ENCODE measurements at places on chromosomes 16 and 17.
A peak's percentile ranks its signal among the peaks of the same experiment; 100 is the strongest.

DNA sequence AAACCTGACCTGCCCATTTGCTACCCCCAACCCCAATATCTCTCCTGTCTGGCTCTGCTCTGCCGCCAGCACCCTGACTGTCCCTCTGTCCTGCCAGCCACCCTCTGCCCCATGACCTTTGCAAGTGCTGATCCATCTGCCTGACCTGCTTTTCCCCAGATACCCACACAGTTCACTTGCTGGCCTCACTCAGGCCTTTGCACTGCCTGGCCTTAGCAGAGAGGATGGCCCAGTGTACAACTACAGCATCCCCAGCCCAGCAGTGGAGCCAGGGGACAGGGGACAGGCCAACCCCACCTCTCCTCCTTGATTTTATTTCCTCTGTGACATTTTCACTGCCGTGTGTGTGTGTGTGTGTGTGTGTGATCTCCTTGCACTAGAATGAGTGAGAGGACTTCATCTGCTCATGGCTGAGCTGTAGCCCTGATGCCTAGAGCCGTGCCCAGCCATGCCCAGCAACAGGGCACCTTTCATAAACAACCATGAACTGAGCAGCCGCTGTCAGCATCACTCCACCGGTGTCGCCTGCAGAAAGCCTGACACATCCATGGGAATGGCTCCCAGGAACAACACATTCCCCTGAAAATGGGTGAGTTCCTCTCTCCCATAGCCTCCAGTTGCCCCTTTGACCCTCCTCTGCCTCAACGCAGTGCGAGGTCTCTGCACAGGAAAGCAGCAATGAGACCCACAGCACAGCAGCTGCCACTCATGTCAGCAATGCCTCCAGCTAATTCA, 36.0 kb upstream of the RBFOX3 start:
- DNase-seq: no peak

GRCh38 chr17:50180111-50180510, 14.3 kb downstream of the SGCA start:
- no peak for DNase-seq

DNA sequence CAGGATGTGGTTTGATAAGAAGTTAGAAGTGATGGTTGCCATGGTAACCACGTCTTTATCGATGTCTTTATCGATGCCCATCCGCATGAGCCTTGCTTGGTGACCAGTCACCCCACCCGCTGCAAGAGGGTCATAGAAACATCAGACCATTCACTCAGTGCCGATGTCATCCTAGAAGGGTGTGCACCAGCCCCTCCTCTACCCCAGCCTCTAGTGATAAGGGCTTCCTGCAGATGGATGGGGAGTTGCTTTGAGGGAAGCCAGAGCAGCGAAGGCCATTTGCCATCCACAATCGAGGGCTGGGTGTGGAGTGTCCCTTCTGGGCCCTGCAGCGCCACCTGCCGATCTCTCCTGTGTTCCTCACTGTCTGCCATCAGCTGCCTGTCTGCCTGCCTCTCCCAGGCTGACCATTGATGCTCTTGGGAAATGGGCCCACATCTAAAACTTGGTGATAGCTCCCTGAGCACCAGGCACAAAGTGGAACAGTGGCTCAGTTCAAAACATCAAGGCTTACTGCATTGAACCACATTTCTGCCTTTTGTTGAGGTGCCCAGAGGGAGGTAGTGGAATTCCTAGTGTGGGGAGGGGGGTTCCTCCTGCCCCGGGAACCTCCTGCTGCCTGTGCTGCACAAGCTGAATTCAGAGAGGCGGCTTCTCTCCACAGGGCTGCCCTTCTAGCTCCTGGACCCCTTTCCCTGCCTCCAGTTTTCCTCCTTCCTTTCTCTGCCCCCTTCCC, 8.9 kb downstream of the CALB2 start:
- no peak for DNase-seq

DNA sequence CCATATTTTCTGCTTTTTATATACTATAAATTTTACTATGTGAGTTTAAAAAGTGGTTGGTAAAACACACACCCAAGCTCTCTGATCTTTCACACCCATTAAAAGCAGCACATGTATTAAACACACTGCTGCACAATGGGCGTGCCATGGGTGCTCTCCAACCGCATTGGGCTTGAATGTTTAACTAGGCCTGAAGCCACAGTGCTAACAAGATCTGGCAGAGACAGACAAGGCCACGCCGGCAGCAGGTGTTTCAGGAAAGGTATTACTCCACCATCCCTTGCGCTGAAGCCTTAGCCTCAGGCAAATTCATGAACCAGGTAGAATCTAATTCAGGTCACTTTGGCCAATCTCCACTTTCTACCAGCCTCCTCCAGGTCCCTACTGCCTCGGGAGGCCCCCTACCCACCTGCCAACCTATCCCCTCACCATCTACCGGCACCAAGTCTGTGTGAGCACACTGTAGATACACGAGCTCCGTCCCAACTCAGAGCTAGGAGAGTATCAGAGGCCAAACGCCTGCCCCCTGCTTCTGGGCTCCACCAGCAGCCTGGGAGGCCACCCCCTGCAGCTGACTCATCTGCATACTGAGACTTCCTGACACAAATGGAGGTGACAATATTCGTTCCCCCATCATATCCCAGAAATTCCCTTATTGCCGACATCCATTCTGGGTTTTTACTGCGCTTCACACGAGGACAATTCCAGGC, 95.0 kb downstream of the ADCY9 start:
- DNase-seq: no peak

DNA sequence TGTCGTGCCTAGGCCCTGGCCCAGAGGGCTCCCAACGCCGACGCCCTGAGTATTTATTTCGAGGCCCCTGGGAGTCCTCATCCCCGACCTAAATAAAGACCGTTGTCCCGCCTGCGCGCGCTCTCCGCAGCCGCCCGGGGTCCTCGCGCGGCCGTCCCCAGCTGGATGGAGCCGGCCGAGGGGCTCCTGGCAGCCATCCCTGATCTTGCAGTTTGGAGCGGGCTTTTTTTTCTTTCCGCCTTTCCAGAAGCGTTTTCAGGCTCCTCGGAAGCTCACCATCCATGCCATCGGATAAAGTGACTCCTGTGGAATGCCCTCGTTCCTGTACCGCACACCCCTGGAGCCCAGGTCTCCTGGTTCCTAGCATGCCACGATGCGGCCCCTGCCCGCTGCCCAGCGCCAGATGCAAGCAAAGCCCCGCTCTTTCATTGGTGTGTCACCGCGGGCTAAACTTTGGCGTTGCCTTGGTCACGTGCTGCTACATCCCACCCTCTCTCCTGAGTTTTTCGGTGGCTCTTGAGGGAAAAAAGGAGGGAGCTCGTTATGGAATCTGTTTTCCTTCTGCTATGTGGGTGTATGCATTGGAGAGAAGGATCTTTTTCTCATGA, 716 bp downstream of the TMEM94 start:
- no peak for DNase-seq

- no peak for DNase-seq
Observed at GRCh38 chr17:79070266-79070880, 4.3 kb upstream of the ENGASE start.

DNA sequence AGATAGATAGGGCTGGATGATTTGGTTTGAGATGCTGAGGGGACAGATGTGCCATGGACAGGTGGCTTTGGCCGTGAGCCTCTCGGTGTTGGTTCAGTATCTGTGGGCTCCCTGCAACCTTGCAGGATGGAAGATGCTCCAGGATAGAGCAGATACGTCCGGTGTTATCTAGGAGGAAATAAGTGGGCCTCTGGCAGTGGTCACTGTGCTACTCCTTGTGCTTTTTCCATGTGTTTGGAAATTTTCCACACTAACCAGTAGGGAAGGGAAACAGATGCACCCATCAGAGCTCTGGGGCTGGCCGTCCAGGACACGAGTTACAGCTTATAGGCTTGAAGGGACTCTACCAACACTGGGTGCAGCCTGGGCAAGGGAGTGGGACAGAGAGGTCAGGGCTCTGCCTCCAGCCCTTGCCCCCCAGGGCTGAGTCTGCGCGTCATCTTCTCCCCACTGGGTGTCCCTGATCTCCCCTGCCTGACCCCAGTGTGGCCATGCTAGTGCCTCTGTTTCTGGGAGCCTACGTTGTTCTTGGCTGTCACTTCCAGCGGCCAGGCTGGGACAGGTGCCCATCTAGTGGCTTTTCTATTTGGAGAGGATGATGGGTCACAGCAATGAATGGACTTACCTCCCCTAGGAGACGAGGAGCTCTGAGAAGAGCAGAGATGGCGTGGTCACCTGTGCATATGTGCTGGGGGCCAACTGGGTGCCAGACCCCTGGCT, 166.9 kb downstream of the SEC14L1 start:
- DNase-seq: no peak

GRCh38 chr17:9115214-9116191, 94.2 kb downstream of the NTN1 start:
- DNase-seq: peak; percentile 4

- no peak for DNase-seq
Observed at GRCh38 chr16:5633845-5634440, 536.3 kb upstream of the EEF2KMT start.

DNA sequence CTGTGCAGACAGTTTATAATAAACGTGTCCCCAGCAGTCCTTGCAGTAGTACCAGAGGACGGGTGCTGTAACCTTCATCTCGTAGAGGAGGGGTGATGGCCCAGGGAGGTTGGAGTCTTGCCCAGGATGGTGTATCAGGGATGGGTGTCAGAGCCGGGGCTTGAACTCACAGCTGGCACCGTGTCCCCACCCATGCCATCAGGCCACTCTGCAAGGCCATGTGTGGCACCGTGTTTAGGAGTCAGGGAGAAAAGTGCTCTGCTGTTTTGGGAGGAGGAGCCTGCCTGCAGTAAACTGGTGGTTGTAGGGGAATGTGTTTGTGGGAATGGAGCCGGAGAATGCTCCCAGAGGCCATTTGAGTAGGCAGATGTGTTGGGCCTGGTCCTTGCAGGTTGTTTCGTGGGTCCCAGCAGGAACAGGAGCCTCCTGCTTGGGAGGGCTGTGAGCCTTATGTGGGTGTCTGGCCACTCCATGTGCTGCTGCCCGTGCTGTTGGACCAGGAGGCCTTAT, 1.7 kb downstream of the ADORA2B start:
- DNase-seq: no peak

- no peak for DNase-seq
Observed at GRCh38 chr16:23508589-23509440, 1.5 kb downstream of the GGA2 start.

DNA sequence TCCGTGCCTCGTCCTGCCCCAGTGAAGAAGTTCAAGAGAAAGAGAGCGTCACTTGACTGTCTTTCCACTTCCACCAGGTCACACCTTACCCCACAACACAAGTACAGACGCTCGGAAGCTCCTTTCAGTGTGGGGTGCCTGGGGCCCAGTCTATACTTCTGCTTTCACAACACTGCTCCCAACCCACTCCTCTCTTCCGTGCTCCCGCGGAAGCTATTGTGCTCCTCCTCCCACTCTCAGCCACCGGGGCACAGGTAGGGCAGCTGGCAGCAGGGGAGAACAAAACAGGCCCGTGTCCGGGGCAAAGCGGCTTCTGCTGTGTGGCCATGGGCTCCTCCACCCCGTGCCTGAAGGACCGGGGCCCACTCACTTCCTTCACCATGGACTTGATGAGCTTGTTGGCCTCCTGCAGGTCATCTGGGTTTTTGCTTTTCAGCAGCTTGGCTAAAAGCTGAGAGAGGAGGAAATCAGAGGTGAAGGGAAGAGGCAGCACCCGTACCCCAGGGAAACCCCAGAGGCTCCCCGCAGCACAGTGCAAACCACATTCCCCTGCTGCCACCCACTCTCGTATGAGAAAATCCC, 18.9 kb downstream of the GGA3 start:
- peak; percentile 63 for DNase-seq

DNA sequence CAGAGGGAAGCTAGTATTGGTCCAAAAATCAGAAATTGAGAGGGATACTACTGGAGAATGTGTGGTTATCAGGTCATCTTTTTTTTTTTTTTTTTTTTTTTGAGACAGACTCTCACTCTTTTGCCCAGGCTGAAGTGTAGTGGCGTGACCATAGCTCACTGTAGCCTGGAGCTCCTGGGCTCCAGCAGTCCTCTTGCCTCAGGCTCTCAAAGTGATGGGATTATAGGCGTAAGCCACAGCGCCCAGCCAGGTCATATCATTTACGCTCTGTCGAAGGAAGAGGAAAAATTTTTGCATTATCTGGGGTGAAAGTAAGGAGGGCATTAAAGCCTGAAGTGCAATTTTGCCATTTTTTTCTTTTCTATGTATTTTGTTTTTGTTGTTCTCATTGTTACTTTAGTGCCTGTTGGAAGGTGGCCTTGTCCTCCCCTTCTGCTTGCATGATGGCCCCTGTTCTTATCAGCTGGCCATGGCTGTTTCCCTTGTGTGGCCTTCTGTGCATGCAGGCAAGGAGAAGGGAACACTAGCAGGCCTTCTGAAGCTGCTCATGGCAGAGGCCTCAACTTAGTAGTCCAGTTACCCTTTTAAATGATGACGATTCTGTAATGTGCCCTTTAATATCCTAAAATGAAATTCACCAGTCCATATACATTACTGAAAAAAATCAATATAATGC, 118.3 kb downstream of the SPECC1 start:
- no peak for DNase-seq

DNA sequence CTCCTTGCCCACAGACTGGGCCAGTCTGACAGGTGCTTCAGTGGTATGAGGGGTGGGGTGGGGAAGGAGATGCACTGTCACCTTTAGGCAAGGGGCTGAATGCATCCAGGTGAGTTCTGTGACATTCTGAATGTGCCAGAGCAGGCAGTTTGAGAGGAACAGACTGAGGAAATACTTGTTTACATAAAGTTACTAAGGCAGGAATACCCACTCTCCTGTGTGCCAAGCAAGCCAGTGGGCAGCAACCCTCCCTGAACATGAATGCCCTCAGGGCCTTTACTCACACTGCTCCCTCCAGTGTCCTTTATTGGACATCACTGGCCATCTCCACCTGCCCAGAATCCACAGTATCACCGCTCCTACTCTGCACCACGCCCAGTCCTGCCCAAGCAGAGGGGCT, 33.1 kb upstream of the ULK2 start:
- no peak for DNase-seq

DNA sequence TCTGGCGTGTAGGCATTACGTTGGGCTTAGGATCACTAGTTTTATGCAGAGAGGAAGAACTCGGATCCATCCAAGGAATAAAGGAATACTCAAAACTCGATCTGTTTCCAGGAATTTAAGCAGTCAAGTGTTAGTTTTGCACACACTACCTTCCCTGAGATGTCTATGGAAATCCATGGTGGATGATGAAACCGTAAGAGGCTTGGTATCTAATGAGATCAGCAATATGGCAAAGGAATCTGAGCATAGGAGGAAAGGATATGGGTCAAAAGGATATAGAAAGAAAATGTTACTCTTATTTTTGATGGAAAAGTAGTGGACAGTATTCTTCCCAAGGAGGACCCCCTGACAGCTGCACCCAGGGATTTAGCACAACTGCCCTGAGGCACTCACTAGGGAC, 59.6 kb downstream of the SMG6 start:
- no peak for DNase-seq

DNA sequence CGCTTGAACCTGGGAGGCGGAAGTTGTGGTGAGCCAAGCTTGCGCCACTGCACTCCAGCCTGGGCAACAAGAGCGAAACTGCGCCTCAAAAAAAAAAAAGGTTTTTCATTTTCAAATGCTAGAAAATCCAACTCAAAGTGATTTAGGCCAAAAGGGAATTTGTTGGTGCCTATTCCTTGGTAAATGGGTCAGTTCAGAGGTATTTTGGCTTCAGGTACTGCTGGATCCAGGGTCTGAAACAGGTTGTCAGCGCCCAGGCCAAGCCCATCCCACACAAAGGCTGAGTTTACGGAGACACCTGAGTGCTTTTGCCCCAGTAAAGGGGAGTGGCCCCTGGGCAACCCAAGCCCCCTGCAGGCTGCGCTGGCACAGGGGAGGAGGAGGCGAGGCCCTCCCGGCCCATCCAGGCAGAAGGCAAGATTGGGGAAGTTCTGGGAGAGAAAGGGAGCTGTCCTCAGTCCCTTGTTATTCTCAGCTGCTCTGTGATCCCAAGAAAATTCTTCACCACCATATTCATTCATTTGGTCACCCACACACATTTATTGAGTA, 8.5 kb upstream of the JPH3 start:
- DNase-seq: no peak

- DNase-seq: no peak
Observed at GRCh38 chr17:48589060-48589830, 796 bp downstream of the HOXB3 start.

Data from CD4-positive, alpha-beta T cell treated with Interleukin-10 for 1 hour (primary cell).